ENCODE measurements at places on chromosomes 13 and 19.

- no peak for DNase-seq
Measured at GRCh38 chr13:113785051-113786010, 26.3 kb downstream of the TMEM255B start.

- no peak for DNase-seq
Measured at GRCh38 chr13:41520016-41520659, 62.8 kb downstream of the RGCC start.

DNA sequence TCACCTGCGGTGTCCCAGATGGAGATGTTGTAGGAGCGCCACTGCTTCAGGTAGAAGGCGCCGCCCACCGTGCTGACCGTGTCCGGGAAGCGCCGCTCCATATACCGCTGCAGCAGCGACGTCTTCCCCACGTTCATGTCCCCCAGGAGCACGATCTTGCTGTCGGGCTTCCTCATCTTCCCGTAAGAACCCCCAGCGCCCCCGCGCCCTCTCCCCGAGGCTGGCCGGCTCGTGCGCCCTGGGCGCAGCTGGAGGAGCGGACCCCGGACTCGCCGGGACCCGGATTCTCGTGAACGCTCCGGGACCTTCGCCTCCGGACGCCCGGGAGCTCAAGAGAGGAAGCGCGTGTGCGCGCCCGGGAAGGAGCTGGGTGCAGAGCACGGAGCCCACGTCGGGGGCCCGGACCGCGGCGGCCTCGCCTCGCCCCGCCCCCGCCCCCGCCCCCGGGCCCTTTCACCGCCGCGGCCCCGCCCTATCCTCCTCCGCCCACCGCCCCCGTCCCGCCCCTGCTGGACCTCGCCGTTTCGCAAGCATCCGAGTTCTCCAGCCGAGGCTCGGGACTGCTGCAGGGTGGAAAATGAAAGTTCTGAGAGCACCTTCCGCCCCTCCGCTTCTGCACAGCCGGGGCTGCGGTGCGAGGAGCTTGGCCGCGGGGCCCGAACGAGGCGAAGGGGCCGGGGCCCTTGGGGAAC is at the start of gene RAB20:
Gene RAB20, minus strand, starts transcription at position 379 of the 692 bp plus-strand sequence. Its CDS starts 203 bp downstream, at position 176.
- DNase-seq, result peak; percentile 31

DNA sequence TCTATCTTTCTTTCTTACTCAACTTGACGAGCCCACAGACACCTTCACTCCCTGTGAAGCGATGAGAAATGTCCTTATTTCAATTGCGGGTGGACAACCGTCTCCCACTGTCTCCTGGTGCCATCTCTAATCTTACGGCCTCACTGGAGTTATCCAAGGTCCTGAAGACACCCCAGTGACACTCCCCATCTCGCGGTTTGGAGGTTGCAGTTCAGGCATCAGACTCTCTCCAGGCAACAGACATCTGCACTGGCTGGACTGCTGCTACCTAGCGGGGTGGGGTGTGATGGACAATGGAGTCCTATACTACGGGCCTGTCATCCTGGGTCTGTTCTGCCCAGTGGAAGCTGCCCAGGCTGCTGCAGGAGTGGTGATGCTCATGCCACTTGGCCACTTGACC is 18.3 kb upstream of the IRS2 start:
- no peak for DNase-seq

GRCh38 chr13:75869981-75870380 is 233.9 kb downstream of the LMO7 start:
- DNase-seq, result no peak

All from forelimb muscle (tissue), 1 donor.